ENCODE measurements at places on chromosomes 4 and X.

GRCh38 chrX:3529466-3530010 lies 183.1 kb upstream of the MXRA5 start:
- DNase-seq = no peak

GRCh38 chr4:186285147-186285546 lies 19.2 kb downstream of the F11 start:
- DNase-seq = no peak

DNA sequence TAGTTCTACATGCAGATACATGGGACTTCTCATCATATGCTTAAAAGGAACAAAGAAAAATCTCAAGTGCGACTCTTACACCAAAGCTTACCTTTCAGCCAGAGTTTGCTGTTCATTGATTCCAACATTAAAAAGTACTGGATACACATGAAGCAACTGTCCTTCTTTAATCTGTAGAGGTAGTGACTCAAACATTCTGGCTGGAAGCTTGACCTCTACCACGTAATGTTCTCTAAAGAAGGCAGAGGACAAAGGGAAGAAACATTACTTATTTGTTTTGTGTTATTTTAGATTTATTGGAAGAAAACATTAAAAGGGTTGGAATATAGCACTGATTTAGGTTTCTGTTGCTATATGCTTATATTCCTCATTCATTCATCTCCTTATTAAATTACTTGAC lies 476.1 kb downstream of the IL15 start:
- no peak for DNase-seq

GRCh38 chr4:85431881-85432485 lies 43.0 kb upstream of the ARHGAP24 start:
- no peak for DNase-seq

DNA sequence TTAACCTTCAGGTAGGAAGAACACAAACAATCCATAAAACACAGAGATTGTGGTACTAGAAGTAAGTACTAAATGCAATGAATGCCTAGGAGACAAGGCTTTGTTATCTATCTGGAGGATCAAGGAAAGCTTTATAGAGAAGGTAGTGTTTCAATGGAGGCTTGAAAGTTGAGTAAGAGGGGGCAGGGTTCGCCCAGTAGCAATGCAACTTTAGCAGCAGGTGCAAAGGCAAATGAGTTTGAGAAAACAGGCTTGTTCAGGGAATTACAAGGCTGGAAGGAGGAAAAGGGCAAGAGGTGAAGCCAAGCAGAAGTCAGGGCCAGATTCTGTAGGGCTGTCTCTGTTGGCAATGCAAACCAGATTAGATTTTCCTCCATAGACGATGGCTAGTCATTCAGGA lies 35.5 kb upstream of the AMELX start:
- no peak for DNase-seq

GRCh38 chr4:67933755-67934154 lies 29.5 kb downstream of the TMPRSS11A start:
- DNase-seq = no peak

- no peak for DNase-seq
These were observed 239.2 kb downstream of the ARHGAP10 start for GRCh38 chr4:147971116-147971515.

GRCh38 chrX:37476571-37477170 lies 94.8 kb upstream of the LANCL3 start:
- DNase-seq = no peak

- DNase-seq = no peak
These were observed 615 bp downstream of the NEXMIF start for GRCh38 chrX:74924449-74925224.

DNA sequence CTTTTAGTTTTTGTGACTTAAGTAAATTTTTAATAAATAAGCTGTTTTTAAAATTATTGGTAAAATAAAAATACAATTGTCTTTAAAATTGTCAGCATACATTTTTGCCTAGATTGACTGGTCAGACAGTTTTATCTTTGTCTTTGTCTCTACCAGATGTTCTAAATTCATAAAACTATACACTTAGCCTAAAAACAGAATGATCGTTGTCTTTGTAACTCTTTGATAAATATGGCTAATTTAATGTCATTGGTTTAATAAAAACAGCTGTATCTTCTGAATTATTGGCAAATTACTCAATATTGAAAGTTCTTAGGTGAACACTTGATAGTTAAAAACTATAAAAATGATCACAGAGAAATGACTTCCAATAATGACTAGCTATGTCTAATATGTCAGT lies 36.5 kb upstream of the NPFFR2 start:
- DNase-seq = no peak

DNA sequence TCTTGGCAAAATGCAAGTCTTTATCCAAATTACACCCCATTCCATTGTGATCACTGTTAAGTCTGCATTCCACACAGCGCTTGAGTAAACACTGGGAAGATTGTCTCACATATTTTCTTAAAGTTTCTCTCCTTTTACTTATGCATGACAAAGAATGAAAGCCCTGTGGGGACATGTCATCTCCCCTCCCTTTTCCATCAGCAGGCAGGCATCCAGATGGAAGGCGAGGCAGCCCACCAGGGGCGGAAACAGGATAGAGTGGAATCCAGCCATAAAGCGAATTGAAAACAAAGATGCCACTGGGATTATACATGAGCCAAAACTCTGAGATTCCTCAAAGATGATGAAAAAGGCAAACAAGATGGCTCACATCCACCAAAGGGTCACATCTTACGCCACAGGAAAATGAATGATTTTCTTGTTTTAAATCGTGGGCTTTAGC lies 78.2 kb downstream of the AFAP1 start:
- DNase-seq = no peak

DNA sequence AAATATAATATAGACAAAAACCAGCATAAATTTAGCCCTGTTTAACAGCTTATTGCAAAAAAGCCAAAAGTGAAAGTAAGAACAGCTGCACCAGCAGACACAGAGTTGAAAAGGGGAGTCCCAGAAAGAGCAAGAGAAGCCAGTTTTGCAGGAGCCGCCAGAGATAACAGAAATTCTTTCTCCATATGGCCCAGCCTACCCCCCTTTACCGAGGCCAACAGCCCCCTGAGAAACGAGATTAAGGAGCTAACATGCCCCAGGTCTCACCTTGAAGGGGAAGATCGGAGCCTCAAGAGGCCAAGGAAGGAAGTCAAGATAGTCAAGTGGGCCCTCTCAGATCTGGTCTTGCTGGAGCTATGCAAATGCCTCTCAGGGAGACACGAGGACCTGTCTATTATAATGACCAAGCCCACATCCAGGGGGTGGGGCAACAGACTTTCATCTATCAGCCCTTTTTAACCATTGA lies 4.8 kb downstream of the ACOX3 start:
- no peak for DNase-seq

DNA sequence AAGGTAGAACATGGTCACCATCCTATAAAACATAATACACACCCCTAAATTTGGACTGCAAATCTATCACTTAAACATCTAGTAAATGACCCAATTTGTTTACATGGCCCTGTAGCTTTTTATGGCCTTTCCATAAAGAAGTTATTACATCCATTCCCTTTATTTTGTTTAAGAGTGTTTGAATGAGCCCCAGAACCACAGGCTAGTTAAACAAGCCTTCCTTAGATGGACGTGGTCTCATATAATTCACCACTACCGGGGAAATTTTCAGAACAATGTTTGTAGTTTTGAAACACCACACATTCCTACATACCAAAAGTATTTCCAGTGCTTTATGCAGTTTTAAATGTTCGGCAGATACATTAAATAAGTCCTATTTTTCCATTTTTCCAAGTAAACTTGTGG lies 12.3 kb downstream of the PDGFC start:
- DNase-seq = no peak

GRCh38 chrX:9597361-9598035 lies 132.6 kb downstream of the TBL1X start:
- no peak for DNase-seq

- no peak for DNase-seq
These were observed 32.5 kb downstream of the MEPE start for GRCh38 chr4:87865288-87865687.

DNA sequence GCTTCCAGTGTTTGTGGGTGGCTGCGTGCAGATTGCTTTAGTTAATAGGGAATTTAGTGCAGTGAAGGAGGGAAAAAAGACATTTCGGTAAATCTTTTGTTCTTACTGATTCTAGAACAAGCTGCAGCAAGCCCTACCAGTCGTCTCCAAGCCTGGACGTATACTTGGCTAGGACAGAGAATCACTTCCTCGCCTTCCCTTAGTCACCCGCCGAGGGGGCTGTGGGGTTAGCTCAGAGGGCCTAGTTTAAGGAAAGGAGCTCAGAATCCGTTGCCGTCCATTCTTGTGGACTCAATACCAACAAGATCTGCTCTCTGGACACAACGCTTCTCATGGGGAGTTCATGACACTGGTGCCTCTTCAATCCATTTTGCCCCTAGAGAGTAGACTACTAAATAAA lies 36.3 kb upstream of the FAT1 start:
- DNase-seq = no peak

Measured in cortex of kidney (tissue), 1 donor.